Activated CD4-positive, alpha-beta memory T cell treated with anti-CD3 and anti-CD28 coated beads, Interleukin-2, amount 10 ng/mL, durations not matched to agents 7 days and 5 days (primary cell): ENCODE measurements at places on chromosomes 2 and 18. TPM values are rescaled to one million over a fixed set of nuclear protein-coding genes. Genes with fewer than 3 reads are reported as not detected.
A peak's percentile ranks its signal among the peaks of the same experiment; 100 is the strongest.

DNA sequence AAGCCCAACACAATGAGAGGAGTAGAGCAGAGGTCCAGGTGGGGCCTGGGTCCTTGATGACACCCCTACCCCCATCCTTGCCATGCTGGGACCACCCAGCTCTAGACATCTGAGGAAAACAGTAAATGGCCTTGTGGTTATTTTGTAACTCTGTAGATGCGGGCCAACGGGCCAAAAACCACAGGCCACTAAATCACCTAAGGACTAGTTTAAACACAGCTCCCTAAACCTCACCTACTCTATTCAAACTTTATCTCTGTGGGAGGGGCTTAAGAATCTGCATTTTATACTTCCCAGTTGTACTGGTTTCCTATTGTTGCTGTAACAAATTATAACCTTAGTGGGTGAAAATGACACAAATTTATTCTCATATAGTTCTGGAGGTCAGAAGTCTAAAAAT lies 19.0 kb upstream of the SERTAD2 start:
- H3K27ac ChIP-seq: no peak overlapping the region
- H3K4me1 ChIP-seq: peaks cover 8% of the 10 kb centered on the region
- H3K4me3 ChIP-seq: no peak overlapping the region
- no peak for DNase-seq
- H3K27me3 ChIP-seq: no peaks in the 10 kb centered on the region
- no peaks in the 10 kb centered on the region for H3K36me3 ChIP-seq

GRCh38 chr2:165435611-165436010 lies 33.9 kb upstream of the CSRNP3 start:
- no peak overlapping the region for H3K4me3 ChIP-seq
- no peaks in the 10 kb centered on the region for H3K27me3 ChIP-seq
- H3K36me3 ChIP-seq: no peaks in the 10 kb centered on the region

GRCh38 chr18:79123948-79124347 lies 54.8 kb downstream of the ATP9B start:
- no peak overlapping the region for H3K27ac ChIP-seq
- no peaks in the 10 kb centered on the region for H3K4me1 ChIP-seq
- no peak for DNase-seq
- H3K36me3 ChIP-seq: peaks cover 37% of the 10 kb centered on the region

DNA sequence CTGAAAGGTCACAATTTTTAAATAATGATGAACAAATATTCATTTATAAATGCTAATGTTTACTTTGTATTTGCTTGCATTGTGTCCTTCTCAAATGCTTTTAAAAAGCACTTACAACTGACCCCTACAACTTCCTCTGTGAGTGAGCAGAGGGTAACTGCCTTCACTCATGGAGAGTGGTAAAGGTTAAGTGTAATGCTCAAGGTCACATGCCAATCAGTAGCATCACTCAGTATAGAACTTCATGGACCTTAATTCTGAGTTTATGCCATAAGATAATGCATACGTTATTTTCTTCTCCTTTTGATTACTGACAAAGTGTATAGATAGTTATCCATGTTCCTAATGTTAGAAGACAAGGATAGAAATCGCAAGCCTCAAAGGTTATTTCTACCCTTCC lies 91.8 kb upstream of the SERTAD2 start:
- H3K4me1 ChIP-seq: peaks cover 16% of the 10 kb centered on the region
- H3K4me3 ChIP-seq: no peak overlapping the region
- DNase-seq: no peak
- H3K27ac ChIP-seq: no peak overlapping the region
- H3K27me3 ChIP-seq: no peaks in the 10 kb centered on the region

DNA sequence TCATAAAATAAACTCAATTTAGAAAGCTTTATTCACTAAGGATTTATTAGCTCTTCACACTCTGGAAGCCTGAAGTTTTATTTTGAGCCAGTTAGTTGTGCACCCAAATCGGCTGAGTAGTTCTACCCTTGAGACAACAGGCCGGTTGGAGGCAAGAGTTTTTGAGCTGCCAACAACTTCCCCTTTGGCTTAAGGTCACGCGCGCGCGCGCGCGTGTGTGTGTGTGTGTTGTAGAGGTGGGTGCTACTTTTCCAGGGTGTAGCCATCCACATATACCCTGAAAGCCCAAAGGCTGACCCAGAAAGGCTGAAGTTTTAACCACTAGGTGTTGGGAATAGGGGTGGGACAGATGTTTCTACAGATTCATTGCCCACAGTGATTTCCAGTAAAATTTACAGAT lies 150.2 kb upstream of the LHCGR start:
- H3K36me3 ChIP-seq: no peaks in the 10 kb centered on the region
- no peak for DNase-seq
- no peak overlapping the region for H3K4me3 ChIP-seq
- H3K27ac ChIP-seq: no peak overlapping the region

DNA sequence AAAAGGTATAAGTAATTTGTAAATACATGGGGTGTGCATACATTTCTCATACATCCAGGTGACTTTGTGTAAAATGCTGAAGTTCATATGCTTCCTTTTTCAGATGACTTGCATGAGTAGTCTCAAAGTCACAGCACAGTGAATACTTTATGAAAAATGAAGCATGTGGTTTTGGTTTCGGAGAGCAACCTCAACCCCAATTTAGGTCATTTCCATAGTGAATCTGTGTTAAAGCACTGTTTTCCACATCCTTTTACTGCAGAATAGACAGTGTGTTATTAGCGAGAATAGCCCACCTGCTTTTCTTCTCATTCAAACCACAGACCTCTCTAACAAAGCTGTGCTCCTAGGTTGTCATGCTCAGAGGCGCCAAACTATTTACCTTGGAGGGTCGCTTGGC lies 204.4 kb upstream of the RASGRP3 start:
- H3K36me3 ChIP-seq: no peaks in the 10 kb centered on the region
- no peak overlapping the region for H3K27ac ChIP-seq
- no peak overlapping the region for H3K4me3 ChIP-seq
- DNase-seq: peak; percentile 29

DNA sequence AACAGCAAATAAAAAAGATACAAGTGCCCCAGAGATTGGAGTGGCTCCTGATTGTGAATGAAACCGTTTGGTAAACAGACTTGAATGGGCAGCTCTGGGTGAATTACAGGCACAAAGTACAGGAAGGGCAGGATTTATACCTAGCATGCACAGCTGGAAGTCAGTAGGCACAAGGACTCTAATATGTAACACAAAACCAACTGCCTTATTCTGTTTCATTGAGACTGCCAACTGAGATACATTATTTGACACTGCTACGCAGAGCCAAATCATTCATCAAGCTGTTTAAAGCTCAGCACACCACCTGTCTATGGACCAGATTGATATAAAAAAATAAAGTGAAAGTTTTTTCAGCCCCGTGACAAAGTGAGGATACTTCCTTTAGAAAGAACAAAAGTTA lies 541.2 kb downstream of the NUP35 start:
- no peak overlapping the region for H3K27ac ChIP-seq
- H3K27me3 ChIP-seq: no peaks in the 10 kb centered on the region
- H3K36me3 ChIP-seq: no peaks in the 10 kb centered on the region
- DNase-seq: no peak
- H3K4me1 ChIP-seq: no peaks in the 10 kb centered on the region

DNA sequence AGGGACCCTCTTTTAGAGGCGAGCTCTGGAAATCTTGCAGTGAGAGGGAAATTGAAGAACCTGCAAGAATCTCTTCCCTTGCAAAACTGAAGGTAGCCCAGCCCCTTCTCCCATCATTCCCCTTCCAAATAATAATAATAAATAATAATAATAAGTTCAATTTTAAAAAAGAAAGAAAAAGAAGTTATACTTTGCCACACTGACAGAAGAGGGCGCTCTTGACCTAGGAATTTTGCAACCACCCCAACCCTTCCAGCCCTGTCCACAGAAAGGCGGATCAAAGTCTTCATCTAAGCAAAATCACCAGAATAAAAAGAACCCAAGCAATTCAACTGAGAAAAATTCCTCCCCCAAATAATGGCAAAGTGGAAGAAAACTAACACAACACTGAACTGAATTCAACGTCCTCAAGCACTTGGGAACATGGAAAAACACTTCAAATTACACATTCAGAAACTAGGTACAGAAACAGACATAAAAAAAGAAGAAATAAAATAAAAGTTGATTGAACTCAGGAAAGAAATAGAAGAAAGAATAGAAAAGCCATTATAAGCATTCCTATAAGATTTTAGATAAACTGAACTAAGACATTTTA lies 98.9 kb upstream of the GLS start:
- no peaks in the 10 kb centered on the region for H3K36me3 ChIP-seq
- no peak overlapping the region for H3K4me3 ChIP-seq
- peak; percentile 58 for DNase-seq
- H3K27me3 ChIP-seq: peaks cover 3% of the 10 kb centered on the region

Gene BUB1
- total RNA-seq: 120 TPM

Gene EN1
- not detected for total RNA-seq

Gene ANKRD62
- total RNA-seq: not detected

Gene BOLL
- total RNA-seq: not detected

Gene SP100
- 351 TPM for total RNA-seq

Gene TFCP2L1
- total RNA-seq: 0.28 TPM

Gene POTEI
- total RNA-seq: not detected
